ENCODE measurements at places on chromosomes 12 and 14.

DNA sequence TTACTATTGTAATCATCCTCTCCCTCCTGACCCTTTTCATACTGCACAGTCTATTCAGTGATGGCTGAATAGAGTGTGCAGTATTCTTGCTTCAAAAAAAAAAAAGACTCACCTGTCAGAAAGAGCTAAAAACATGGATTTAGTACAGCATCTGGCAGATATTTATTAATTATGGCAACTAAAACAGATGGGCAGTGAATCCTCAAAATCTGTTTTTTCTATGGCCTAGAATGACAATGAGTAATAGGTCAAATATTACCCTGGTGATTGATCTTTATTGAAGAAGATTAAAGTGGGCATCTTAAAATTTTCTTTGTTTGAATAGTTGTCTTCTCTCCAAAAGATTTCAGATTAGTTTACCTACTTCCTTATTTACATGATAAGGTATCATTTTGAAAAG, 543.6 kb downstream of the FOXG1 start:
- DNase-seq: no peak

GRCh38 chr14:104314251-104314941, 176.0 kb downstream of the KIF26A start:
- DNase-seq: no peak

- no peak for DNase-seq
Measured at GRCh38 chr12:28388879-28389278, 198.6 kb downstream of the CCDC91 start.

DNA sequence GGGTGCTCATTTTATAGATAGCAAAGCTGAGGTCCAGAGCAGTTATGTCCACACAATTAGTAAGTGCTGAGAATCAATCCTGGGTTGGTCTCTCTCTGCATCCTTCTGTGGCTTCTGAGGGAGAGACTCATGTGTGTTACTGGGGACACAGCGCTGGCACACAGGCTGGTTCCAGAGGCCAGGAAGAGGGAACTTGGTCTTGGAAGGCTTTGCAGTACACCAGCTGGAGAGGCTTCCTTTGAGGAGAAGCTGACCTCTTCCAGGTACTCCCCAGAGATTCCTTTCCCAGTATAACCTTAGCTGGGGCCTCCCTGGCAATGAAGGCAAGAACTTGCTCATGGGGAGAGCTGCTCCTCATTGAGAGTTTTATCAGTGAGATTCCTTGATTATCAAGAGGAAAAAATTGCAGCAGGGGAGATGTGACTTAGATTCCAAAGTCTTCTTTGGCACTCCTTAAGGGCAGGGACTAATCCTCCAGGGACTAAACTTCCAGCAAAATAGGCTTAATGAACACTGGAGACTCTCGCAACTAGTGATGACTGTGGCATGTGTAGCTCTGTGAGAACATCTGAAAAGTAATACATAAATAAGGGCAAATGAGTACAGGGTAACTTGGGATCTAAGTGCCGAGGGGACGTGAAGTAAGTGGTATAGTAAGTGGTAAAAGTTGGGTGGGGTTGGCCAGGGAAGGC, 13.9 kb upstream of the KRT80 start:
- DNase-seq: no peak

- no peak for DNase-seq
Measured at GRCh38 chr12:115257791-115258190, 573.8 kb upstream of the TBX3 start.

DNA sequence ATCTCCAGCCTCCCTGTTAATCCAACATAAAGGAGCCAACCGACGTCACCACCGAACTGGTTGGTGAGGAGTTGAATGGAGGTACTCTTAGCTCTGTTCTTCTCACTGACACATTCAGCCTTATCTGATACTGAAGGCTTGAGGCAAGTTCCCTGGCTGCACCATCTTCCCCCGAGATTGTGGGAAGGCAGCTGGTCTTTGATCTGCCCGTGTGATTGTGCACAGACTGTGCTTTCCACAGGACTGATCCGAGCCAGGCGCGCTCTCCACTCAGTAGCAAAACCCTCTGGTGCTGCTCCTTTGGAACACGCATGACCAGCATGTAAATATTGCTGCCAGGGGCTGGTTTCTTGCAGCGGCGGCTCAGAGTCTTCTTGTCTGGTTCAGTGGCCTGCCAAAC, 30.1 kb upstream of the DLK1 start:
- DNase-seq: no peak

DNA sequence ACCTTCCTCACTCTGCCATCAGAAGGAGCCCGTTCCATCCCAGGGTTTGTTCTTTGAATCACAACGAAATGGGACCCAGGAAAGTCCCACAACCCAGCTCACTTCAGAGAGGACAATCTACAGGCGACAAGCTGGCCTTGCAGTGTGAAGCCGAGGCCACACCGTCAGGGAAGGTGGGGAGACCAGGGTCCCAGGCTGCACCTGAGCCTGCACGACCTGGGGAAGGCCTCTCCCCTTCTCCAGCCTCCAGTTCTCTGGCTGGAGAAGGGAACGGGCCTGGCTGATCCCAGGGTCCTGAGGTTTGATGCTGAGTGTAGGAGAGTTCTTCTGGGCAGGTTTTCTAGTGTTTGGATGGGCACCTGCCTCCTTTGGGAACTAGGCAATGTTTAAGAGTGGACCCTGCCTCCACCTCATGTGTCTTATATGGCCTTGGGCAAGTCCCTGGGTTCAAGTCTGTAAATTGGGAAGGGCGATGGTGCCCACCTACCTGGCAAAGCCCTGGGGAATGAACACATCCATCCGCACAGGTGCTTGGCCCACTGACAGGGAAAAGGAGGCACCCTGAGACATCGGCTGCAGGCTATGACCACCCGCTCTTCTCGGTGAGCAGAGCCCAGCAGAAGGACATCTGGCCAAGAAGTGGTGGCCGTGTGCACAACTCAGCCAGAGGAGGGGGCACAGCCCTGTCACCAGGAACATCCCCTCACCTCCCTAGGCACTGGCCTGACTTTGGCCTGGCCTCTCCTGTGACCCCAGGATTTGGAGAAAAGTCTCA, 77.9 kb upstream of the BCL11B start:
- no peak for DNase-seq

- no peak for DNase-seq
Measured at GRCh38 chr14:103374121-103374520, 11.1 kb upstream of the MARK3 start.

DNA sequence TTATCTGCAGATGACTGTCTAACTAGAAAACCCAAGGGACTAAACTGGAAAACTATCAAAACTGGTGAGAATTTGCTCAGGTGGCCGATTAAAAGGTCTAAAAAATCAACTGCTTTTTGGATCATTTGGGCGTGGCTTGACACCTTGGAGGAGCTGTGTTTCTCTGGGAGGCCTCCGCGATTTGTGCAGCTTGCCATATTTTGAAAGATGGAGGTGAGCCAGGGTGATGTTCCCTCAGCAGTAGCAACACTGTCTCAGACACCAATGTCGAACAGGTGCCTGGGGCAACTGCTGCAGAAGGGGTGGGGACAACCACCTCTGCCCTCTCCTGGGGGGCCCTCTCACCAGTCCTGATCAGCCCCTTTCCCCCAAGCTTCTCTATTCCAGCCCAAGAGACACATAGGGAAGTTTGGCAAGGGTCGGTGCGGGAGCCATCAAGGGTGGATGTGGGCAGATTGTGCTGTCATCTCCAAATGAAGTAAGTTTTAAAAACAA, 3.8 kb downstream of the CCDC177 start:
- no peak for DNase-seq

- no peak for DNase-seq
Measured at GRCh38 chr12:66235626-66236281, 46.7 kb downstream of the IRAK3 start.

DNA sequence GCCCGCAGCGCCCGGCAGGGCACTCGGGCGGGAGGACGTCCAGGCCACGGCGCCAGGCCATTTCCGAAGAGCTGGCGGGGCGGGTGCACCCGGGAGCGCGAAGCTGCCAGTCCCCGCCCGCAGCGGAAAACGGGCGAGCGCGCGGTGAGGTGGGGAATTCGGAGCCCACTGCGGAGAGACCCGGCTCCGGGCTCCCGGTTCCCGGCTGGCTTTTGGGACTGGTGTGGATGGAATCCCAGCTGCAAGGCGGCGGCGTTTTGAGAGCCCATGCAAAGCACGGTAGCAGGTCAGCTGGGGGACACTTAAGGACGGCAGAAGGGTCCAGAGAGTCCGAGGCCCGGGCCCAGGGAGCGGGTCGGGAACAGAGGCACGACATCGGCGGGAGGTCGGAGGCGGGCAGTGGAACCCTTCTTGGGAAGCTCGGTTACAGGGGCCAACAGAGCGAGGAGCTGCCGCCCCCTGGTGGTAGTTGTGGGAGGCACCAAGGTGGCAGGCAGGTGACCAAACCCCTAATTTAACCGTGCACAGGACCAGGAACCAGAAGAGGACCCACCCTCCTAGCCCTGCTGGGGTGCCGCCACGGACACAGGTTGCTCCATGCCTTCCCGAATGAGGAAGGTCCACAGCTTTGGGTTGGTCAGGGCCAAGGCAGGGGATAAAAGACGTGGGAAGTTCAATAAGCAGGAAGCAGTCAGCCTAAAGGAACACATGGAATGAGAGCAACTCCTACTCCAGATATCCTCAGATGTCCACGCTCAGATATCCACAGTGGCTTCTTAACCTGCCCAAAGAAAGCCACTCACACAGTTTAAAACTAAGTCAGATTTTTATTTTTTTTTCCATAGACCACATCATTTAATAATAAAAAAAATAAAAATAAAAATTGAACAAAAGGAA, 685 bp upstream of the CDH24 start:
- peak; percentile 84 for DNase-seq

DNA sequence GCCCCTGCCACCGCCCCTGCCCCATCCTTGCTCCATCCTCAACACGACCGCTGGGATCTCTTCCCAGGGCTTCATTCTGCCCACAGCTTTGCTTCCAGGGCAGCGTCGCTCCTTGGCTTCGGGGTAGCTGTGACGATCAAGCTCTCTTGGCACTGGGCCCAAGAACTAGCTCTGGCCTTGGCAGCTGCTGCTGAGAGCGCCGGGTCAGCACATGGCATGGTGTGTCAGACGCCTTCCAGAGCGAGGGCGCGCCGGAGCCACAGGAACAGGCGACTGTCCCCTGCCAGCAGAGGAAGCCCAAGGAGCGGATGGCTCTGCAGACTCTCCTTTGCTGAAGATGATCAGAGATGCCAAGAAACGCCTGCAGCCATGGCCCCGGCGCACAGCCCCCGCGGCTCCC, 15.9 kb downstream of the RAB35 start:
- DNase-seq: no peak

GRCh38 chr12:2422591-2422990, 369.8 kb downstream of the CACNA1C start:
- DNase-seq: no peak

DNA sequence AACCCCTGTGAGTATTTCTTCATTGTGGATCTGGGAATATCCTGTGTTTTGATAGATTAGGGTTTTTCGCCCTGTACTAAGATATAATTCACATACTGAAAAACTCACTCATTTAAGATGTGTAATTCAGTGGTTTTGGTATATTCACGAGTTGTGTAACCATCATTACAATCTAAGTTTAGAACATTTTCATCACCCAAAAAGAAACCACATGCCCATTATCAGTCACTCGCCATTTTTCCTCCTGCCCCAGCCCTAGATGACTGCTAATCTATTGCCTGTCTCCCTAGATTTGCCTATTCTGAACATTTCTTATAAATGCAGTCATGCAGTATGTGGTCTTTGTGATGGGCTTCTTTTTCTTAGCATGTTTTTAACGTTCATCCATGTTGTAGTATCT, 67.9 kb upstream of the ATF1 start:
- DNase-seq: no peak

DNA sequence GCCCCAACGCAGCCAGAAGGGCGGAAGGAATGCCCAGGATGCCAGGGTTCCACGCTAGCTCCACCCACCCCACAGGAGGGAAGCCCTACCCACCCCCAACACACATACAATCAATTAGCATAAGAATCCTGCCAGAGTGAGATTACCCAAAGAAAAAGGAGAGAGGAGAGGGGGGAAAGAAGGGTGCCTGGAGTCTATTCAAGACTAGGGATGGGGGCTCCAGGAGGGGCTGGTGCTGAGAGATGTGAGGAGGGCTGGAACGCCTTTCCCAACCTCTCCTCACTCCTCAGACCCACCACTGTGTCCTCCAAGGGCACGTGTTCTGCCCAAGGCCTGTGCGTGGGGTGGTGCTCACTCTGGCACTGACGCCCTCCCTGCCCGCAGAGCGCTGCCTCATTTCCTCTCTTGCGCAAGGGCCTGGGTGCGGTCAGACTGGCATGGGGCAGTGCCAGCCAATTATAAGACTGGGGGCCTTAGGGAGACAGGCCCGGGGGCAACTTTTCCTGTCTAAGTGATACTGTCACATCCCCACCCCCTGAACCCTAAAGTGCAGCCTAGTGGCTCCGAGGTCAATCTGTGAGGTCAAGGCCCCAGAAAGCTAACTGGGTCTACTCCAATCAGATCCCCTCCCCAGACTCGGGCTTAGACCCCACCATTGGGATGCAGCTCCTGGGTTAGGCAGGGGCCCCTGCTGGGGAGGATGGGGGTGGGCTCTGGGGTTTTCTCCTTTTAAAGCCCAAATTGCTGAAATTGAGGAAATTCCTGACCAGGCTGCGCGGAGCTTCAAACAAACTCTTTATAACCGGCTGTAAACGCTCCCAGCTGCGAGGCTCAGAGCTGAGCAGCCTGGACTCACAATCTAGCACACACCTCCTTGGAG, 10.2 kb upstream of the ITGB7 start:
- DNase-seq: no peak

DNA sequence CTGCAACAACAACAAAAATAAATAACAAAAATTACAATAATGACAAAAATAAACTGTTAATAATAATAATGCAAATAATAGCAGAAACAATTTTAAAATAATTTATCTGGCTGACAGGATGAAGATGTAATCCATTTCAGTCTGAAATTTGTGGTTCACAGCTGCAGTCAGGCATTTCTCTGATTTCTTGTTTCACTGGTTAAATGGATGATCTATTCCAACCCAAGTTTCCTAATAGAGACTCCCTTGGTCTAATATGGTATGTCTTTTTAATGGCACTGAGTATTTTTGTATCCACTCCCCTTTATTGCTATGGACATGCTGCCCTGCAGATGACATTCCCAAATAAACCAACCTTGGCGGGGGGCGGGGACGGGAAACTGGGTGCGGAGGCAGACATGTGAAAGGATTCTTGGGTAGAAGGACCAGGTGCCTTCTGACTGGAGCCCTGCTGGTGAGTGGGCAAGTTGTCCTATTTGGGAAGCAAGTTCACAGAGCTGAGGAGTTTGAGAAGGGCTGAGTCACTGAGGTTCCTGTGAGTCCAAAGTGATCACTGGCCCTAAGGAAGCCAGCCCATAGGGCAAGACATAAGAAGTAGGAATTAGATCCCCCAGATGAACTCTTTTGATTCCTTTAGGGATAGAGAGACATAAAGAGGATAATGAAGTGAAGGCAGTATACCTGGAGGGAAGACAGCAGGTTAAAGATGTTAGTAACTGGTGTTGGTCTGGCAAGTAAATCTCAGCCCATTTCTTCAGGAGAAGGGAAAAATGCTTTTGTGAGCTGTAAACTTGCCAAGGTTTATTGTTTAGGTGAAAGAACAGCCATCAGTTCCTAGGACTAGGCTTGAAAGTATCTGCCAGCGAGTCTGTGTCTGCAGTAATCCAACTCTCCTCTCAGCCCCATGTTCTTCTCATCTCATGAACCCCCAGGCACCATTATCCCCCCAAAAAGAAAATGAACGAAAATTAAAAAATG, 14.5 kb downstream of the FOXG1 start:
- DNase-seq: no peak
